ENCODE measurements at places on chromosomes 5 and 9.

DNA sequence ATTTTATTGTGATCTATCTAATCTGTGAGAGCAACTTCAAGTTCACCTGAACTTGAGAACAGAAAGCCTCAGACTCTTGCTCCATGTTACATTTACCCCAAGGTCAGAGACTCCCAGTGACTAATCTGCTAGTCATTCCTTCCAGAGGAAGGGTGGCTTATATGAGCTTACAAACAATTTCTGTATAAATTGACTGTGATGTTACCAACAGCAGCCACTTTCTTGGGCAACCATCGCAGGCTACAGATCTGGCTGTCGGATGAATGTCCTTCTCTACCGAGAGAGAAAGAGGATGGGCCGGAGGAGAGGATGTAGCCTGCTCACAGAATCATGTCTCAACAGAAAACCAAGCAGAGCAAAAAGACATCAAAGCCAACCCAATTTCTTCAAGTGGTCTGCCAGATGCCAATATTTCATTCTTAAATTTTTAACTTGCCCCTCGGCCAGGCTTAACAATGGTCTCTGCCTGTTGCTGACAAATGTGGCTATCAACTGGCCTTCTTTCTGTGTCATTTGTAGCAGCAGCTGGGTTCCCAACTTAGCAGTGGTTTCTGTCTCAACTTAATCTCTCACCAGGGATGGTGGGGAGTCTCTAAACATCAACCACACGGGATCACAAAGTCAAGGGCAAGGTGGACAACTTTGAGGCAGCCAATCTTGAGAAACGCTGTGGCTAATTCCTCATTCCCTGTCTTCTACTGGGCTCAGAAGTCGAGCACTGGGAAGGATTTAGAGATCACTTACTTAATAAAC lies 81.3 kb downstream of the RAPGEF1 start:
- peak; percentile 96 for DNase-seq

GRCh38 chr5:141529873-141530272 lies 41.0 kb downstream of the PCDHGC5 start:
- DNase-seq, result no peak

DNA sequence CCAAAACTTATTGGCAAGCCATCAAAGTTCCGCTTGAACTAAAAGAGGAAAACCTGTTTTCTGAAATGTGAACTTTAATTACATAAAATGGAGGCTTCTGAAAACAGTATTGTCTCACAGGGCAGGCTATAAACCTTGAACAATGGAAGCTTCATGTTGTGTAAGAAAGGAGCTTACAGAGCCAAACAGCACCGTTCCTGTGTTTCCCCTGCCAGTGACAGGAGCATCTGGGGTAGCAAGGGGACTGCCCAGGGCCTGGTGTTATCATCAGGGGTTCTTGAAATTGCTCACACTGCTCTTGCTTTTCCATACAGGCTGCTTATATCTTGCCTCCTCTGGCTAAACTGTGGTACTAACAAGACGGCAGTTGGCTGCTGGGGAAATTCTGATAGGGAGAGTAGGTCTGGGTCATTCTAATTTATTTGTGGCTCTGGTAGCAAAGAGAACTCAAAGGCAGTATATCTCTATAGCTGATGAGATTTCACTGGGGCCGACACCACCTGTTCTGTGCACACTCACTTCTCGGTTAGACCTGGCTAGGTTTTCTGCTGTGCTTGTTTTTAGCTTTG lies 40.4 kb downstream of the BASP1 start:
- DNase-seq, result peak; percentile 19

DNA sequence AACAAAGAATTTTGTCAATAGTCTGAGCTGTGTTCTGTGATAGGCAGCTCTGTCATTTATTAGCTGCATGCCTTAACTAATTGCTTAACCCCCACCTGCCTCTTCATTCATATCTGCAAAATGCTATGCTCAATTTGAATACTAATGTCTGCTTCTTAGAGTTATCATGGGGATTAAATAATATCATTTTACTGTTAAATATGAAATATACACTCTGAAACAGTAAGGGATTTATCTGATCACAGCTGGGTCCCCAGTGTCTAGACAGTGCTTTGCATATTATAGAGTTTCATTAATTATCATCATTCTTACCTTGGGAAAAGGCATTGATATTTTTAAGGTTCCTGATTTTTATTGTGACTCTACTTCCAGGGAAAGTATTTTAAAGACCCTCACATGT lies 12.0 kb downstream of the TEX48 start:
- DNase-seq, result no peak

DNA sequence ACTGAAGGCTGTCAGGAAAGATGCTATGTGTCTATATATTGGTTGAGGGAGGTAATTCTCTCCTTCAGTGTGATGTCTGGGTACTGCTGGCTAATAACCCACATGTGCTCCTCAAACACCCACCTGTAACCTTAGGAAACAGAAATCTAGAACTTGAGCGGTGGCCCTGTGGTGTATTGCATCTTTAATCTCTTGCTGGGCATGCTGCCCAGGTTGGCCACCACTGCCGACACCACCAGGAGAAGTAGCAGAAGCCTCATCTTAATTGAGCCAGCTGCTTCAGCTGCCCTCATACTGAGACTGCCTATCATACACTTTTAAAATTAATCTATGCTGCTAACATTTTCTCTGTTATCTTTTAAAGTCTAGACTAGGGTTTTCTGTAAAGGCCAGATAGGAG lies 103.5 kb upstream of the C5orf63 start:
- no peak for DNase-seq

DNA sequence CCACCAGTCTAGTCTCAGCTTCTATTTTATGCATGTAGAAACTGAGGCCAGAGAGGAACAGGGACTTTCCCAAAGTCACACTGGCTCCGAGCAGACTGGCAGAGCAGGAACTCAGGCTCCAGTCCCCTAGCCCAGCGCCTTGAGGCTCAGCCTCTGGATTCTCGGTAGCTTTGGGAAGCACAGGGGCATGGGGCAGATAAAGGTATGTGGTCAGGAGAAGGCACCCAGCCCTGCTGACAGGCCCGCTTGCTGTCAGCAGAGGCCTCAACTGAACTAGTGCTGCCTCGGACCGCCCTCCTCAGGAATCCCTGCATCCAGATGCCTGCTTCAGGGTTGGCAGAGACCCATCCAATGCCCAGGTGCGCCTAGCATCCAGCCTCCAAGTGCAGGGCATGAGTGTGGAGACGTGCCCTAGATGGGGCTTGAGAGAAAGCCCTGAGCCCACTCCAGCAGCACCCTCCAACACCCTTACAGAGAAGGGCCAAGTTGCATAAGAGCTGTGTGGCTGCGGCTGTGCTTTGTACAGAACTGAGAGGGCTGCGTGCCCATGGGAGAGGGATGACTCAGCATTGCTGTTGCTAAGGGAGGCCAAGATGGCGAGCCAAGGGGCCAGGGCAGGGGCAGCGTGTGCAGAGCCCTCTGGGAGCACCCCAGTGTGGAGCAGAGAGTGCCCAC lies 168.6 kb downstream of the MACROH2A1 start:
- peak; percentile 92 for DNase-seq
